NCI-H2107 (cell line): ENCODE measurements at places on chromosomes 1 and 21.

GRCh38 chr1:96845464-96845863 lies 123.9 kb downstream of the PTBP2 start:
- DNase-seq, result no peak

DNA sequence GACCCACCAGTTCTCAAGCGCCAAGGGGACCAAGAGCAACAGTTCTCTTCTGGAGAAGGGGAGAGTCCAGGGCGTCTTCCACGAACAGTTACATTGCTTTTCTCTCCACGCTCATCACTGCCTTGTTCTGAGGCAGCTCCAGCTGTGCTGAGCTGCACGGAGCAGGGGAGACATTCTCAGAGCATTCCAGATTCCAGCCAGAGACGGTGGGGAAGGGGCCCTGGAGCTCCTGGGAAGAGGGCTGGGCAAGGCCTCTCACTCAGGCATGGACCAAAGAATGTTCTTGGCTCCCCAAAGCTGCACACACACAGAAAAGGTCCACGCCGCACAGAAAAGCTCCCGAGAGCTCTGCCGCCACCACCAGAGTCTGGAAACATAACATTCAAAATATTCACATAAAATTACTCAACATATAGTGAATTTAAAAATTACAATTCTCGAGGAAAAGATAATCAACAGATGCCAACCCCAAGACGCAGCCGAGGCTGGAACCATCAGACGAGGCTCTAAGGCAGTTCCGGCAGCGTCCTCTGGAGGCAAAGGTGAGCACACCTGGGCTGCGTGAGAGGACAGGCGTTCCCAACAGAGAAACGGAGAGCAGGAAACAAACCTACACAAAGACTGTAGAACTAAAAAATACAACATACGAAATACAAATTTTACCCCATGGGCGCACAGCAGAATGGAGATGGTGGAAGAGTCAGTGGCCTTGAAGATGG lies 40.5 kb downstream of the UBE2G2 start:
- DNase-seq, result peak; percentile 45

DNA sequence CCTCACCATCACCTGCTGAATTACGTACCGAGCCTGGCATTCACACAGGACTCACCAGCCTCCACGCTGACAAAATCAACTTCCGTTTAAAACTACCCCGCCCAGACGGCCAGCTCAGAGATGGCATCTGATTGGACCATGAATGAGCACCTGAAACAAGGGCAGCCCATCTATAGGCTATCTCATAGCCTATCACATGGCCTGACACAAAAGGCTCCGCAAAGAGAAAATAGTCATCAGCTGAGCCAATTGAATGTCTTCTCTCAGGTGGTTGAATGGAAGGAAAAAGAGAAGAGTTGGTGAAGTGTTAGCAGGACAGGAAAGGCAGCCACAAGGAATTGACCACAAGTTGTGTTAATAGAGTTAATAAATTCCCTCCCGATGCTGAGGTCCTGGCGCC lies 50.6 kb upstream of the ZC3H12A start:
- DNase-seq, result no peak

- DNase-seq, result no peak
These were observed 178.6 kb downstream of the BACH1 start for GRCh38 chr21:29477347-29477746.

- no peak for DNase-seq
These were observed 930 bp downstream of the CDC14A start for GRCh38 chr1:100353071-100353801.

GRCh38 chr1:234730770-234731568 lies 121.0 kb upstream of the IRF2BP2 start:
- DNase-seq, result no peak

DNA sequence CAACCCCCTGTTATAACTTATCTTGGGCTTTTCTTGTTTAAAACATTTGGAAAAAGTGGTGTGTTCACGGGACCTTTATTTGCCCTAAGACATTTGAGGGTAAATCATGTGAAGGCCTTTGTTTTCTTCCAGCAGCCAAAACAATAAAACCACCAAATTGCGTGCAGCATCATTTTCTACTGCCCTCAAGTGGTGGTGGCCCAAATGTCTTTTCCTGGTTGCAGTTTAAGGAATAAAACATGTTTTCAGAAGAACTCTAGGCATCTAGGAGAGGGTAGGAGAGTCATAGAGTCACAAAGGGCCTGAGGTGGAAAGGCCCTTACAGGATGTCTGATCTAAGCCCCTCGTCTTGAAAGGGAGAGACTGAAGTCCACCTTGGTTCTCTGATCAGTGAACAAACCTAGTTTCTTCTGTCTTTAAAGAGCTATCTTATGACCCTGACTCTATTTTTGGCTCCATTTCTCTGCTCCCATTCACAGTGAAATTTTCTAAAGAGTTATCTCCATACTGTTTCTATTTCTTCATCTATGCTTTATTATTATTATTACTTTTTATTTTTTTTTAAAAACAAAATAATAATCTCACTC lies 16.0 kb upstream of the EPS15 start:
- DNase-seq, result no peak
